Pancreas (tissue), 10 donors: ENCODE measurements at places on chromosomes 3 and 15.
A peak's percentile ranks its signal among the peaks of the same experiment; 100 is the strongest.

- DNase-seq: no peak
These were observed 10.9 kb upstream of the GJD2 start for GRCh38 chr15:34765741-34766140.

GRCh38 chr3:96190024-96190616, 624.3 kb upstream of the EPHA6 start:
- DNase-seq: no peak

DNA sequence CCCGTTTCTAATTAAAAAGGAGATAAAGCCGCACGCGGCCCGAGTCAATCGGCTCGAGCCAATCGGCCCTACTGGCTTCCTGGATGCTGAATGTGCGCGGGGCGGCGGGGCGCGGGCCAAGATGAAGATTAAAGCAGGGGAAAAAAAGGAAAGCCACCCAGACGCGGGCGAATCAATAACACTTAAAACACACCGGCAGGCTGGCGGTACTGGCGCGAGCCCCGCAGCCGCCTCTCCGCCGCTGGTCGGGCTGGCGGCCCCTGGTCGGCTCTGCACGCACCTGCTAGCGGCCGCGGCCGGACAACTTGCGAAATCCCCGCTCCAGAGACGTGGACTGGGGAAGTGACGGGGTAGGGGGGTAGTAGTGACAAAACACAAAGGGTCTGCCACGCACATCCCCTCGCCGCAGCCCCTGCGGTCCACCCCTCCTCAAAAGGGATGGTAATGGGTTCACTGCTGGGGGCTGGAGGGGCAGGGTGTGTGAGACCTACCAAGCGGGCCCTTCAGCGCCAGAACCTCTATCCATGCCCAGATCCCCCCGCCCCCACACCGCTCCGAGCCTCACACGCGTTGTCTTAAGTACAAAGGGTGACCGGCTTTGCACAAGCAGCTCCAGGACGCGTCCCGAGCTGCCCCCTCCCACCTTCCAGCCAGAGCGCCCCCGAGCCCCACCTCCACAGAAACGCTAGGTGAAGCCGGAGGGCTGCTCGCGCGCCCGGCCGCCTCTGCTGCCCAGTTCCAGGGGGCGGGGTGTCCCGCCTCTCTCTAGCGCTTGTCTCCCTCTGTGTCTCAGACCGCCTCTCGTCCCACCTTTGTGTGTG, 1.4 kb downstream of the WNT7A start:
- no peak for DNase-seq

DNA sequence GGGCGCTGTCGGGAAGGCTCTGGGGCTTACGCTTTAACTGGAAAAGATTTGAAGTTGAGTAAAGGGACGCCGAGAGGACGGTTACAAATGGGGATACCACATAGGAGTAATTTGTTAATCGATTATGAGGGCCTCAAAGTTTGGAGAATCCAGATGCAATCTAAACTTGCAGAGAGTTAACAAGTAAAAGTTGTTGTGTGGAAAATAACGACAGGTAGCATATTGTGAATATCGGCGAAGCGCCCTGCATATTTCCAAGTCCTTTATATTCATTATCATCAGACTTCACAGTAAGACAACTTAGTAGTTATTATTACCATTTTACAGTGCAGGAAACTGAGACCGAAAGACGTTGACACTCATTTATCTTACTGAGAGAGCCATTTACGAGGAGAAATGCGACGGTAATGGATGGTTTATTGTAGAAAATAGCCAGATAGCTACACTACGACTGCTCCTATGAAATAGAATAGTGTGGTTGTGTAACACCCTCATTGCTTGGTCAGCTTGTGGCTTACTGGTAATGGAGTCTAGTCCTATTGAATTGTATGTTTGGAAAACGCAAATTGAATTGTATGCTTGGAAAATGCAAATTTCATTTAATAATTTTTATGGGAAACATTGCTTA, 700 bp downstream of the MKRN2 start:
- DNase-seq: no peak

GRCh38 chr3:170033489-170033888, 4.3 kb upstream of the GPR160 start:
- DNase-seq: no peak

- DNase-seq: no peak
These were observed 23.8 kb upstream of the TM2D3 start for GRCh38 chr15:101675796-101676582.

DNA sequence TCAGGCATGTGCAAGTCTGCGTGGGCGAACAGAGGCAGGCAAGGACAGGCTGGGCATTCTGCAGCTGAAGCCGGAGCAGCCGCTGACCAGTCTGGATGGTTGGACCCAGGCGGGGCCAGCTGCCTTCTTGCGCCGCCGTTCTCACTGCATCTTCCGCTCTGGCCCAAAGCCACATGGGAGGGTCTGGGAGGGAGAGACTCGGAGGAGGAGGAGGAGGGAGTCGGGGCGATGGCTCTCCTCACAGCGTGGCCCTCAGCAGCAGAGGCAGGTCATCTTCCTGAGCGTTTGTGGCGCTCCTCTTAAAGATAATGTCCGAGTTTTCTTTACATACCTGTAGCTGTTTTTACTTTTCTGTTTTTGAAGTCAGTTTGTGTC, 5.9 kb downstream of the CLK3 start:
- peak; percentile 47 for DNase-seq

DNA sequence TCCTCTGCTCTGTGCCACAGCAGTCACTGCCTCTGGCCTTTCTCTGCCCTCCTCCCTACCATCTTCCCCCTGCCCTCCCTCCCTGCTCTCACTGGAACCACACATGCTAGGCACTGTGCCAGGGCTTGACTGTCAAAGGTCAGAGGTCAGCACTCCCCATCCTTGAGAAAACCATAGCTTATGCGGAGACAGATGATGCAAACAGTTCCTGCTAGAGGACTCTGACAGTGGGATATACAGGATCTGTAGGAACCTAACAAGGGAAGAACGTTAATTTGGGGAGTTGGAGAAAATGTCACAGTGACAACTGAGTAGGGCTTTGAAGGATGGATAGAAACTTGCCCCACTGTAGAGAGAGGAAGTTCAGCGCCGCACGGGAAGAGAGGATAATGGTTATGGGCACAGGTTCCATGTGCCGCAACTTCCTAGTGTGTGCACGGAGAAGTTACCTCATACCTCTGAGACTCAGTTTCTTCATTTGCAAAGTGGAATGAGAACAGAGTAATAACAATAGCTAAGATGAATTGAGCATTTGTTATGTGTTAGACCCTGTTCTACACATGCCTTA, 29.3 kb upstream of the XYLB start:
- no peak for DNase-seq

- DNase-seq: no peak
These were observed 10.7 kb downstream of the GCNT3 start for GRCh38 chr15:59622289-59622688.

GRCh38 chr3:70000563-70001081, 1.1 kb downstream of the SAMMSON start:
- no peak for DNase-seq

- no peak for DNase-seq
These were observed 105.7 kb downstream of the RTP4 start for GRCh38 chr3:187473778-187474406.

- DNase-seq: no peak
These were observed 36.3 kb upstream of the PPM1L start for GRCh38 chr3:160719710-160720109.

GRCh38 chr3:12983319-12983718, 89.9 kb downstream of the IQSEC1 start:
- no peak for DNase-seq

- DNase-seq: no peak
These were observed 12.8 kb upstream of the AQP9 start for GRCh38 chr15:58125333-58125732.

GRCh38 chr3:143771939-143772338, 76.3 kb downstream of the SLC9A9 start:
- DNase-seq: no peak

DNA sequence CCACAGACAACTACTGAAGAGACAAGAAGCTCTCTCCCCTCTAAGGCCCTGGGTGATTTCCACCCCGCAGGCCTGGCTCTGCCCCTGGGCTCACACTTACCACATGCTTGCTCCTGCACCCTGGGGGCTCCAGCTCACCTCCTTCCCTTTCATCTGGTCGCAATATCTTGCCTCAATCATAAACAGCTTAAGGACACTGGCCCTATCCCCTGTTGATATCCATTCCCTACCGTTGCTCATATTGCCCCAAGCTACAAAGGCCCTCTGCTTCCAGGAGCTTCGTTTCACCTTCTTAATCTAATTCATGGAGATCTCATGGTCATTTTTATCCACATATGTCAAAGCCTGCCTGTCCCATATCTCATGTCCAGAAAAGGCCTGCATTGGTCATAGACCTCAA, 46.0 kb upstream of the TSEN2 start:
- DNase-seq: no peak

DNA sequence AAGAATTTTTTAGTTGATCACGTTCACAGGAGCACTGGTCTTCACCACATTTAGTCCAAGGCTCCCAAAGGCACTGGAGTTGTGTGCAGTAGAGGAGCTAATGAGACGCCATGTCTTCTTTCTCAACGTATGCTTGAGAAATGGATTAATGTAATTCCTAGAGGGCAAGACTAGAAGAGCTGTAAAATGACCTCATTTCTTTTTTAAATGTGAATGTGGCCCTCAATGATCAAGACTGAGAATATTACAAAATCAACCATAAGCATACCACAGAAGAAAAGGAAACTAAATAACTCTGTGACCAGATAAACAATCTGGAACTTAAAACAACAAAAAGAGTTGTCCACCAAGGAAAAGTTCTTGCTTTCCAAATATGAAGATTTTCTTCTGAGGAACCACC, 112.1 kb upstream of the THBS1 start:
- DNase-seq: no peak

GRCh38 chr3:195802795-195803194, 8.9 kb downstream of the MUC4 start:
- no peak for DNase-seq

- DNase-seq: no peak
These were observed 5.3 kb upstream of the ZNF770 start for GRCh38 chr15:34993412-34993811.

GRCh38 chr3:111734652-111735051, 124.4 kb upstream of the PHLDB2 start:
- DNase-seq: no peak

DNA sequence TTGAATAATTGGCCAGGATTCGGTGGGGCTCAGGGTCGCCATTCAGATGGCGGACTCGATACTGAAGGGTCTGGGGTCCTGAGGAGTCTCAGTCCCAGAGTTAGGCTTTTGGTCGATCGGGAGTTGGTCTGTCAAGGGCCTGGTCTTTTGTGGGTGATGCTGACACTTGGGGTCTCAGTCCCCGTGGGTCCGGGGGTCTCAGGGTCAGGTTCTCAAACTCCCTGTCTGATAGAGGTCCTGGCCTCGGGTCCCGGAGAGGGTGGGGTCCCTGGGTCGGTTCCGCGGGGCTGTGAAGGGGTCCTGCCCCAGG, 467 bp downstream of the NCKIPSD start:
- DNase-seq: no peak

GRCh38 chr15:50053055-50053856, 65.8 kb downstream of the ATP8B4 start:
- DNase-seq: no peak

- no peak for DNase-seq
These were observed 11.6 kb upstream of the DPH6 start for GRCh38 chr15:35557544-35557943.

- no peak for DNase-seq
These were observed 75.4 kb upstream of the ARL6 start for GRCh38 chr3:97689111-97689510.

GRCh38 chr3:63278171-63279004, at the start of gene SYNPR:
Gene SYNPR, plus strand, starts transcription at chr3:63278308.
- no peak for DNase-seq

DNA sequence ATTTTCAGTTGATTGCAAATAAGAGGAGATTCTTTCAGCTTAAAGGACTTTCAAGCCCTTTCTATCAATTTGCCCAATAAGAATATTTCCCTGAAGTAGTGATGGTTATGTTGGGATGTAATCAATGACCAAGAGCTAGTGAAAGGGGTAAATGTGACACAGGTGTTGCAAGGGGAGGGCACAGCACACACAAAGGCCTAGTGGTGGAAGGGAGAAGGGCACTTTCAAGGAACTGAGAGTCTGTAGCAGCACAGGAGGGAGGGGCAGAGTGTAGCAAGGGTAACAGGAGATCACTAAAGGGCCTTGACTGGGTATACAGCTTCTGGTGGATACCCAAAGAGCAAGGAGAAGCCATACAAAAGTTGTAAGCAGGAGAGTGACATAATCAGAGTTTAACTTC, 217.8 kb upstream of the ARHGEF26 start:
- no peak for DNase-seq

GRCh38 chr3:15331606-15332404, 581 bp downstream of the SH3BP5 start:
- DNase-seq: peak; percentile 40

DNA sequence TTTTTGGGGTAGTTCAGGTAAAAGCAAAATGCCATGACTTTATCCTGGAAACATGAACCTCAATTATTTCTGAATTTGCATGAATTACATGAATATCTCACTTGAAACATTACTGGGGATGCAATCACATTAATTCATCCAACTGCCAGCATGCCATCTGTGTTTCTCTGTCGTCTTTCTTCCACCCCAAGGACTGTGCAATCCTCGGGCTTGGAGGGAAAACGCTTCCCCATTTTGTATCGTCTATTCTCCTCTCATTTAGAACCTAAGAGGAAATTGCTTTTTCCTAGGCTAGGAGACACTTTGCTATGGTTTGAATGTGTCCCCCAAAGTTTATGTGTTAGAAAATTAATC, 109.4 kb downstream of the SQOR start:
- DNase-seq: no peak

DNA sequence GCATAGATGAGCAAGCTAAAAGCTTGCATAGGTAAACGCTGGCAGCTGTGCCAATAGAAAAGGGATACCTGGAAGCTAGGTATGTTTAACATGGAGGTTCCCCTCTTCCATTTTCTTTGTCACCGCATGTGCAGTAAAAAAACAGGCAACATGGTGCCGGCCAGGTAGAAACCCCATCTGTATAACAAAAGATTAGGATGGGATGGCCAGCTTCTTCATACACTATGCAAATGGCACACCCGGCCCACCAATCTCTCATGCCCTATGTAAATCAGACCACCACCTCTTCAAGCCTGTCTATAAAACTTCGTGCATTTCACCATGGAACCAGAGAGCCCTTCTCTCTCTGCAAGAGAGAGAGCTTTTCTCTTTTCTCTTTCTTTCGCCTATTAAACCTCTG, 224.3 kb upstream of the P2RY1 start:
- no peak for DNase-seq

GRCh38 chr3:43334976-43335375, 48.6 kb downstream of the SNRK start:
- DNase-seq: no peak

GRCh38 chr3:169746924-169747323, 17.9 kb downstream of the TERC start:
- no peak for DNase-seq

DNA sequence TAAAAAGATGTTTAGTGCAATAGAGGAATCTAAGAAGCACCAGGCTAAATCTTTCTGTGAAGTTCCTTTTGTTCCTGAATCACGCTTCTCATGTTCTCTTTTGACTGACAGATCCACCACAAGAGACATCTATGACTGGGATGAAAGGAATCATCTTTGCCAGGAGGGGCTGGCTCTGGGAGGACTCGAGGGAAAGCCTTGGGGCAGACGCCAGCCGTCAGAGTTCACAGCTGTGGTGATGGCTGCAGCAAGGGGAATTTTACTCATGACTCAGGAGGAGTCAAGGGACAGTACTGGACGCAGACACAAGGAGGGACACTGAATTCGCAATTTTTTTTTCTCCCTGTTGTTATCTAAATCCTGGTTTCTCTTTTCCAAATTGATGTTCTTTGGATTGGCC, 38.7 kb downstream of the C3orf38 start:
- no peak for DNase-seq

GRCh38 chr3:23203708-23204330, 692 bp downstream of the UBE2E2 start:
- peak; percentile 59 for DNase-seq
